ENCODE measurements at places on chromosomes 1 and 21.

GRCh38 chr1:182041615-182042014 lies 19.9 kb downstream of the ZNF648 start:
- no peak for DNase-seq

DNA sequence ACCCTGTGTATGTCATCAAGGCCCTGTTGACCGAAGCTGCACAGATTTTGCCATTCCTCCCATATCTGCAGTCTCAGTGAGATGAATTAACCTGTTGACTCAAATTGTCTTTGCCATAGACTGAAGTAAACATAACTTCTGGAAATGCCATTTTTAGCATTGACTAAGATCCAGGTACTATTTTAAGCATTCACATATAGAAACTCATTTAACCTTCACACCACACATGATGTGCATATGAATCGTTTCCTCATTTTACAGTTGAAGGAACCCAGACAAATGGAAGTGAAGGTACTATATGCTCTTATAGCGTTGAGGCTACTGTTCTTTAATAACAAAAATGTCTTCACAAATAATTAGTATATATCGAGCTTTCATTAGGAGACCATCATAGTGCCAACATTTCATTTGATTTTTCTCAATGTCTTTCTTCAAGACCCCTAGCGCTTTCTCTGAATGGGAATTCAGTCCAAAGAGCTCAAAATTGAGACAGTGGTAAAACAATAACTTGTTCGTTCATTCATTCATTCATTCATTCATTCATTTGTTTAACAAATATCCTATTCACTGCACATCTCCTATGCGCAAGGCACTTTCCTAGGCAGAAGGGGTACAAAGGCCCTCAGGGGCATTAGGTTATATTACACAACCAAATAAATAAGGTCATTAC lies 444.7 kb downstream of the ADGRL2 start:
- no peak for DNase-seq

- DNase-seq, result no peak
These were observed 83.3 kb downstream of the LACTBL1 start for GRCh38 chr1:22889213-22889827.

- no peak for DNase-seq
These were observed 38.3 kb upstream of the NEXN start for GRCh38 chr1:77850082-77850481.

DNA sequence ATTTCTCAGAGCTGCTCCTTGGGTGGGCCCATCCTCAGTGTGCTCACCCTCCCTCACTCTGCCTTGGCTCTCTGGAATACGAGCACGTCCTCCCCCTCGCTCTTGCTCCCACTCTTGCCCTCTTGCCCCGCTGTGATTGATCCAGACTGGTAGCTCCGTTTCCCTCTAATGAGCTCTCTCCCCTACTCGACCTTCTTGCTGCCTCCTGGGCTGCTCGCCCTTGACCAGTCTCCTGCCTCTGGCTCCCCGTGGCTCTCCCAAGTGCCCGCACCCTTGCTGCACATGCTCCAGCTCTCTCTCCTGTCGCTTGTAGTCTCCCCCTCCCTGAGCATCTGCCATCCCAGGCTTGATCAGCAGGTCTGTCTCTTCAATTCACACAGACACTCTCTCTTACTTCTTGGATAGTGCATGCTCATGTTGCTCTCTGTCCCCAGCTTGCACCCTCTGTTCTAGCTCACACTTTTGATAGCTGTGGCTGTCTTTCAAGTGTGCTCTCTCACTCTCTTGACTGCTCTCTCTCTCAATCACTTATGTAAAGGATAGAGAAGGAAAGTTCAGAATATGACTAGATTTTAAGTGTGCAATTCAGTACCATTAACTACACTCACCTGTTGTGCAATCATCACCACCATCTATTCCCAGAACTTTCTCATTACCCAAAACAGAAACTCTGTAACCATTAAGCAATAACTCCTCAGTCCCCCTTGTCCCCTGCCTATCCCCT lies 51.1 kb downstream of the PHC2 start:
- DNase-seq, result no peak

GRCh38 chr1:53295726-53296116 lies 32.1 kb downstream of the LRP8 start:
- DNase-seq, result no peak

- no peak for DNase-seq
These were observed 977 bp downstream of the TRAF3IP3 start for GRCh38 chr1:209756615-209757445.

DNA sequence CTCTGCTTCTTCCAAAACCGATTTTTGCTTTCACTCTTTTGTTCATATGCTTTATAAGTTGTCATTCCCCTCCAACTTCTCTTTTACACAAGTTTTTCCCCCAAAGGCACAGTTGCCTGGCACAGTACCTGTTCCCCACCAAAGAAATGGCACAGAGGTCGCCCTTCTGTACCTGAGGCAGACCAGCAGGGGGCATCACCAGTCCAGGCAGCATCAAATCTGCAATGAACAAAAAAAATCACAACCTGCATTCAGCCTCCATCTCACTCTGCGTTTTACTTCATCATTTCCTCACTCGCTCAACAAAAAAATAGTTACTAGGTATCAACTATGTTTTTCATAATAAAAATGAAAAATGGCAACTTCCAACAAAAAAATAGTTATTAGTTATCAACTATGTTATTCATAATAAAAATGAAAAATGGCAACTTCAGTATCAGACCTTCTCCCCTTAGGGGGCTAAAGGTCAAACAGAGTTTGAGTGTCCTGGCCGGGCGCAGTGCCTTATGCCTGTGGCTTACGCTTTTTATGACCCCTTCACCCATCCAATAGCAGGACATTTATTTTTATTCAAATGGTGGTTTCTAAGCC lies 4.1 kb downstream of the EIF2D start:
- peak; percentile 46 for DNase-seq

GRCh38 chr1:20551945-20552727 lies at the start of gene FAM43B:
TSS of gene FAM43B (plus strand) at chr1:20552573. CDS start at chr1:20552974, 401 bp downstream.
- no peak for DNase-seq

GRCh38 chr1:97621955-97622354 lies 298.9 kb downstream of the DPYD start:
- no peak for DNase-seq

GRCh38 chr1:225750420-225750819 lies 27.2 kb upstream of the SRP9 start:
- no peak for DNase-seq

DNA sequence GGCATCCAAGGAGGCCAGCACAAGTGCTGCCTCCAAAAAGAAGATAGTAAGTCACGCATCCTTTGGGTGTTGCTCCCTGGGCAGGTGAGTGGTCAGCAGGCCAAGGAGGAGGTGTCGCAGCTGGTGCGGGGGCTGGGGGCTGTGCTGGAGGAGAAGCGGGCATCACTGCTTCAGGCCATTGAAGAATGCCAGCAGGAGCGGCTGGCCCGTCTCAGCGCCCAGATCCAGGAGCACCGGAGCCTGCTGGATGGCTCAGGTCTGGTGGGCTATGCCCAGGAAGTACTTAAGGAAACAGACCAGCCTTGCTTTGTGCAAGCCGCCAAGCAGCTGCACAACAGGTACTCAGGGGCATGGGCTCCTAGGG lies 4.3 kb downstream of the TRIM46 start:
- DNase-seq, result no peak

DNA sequence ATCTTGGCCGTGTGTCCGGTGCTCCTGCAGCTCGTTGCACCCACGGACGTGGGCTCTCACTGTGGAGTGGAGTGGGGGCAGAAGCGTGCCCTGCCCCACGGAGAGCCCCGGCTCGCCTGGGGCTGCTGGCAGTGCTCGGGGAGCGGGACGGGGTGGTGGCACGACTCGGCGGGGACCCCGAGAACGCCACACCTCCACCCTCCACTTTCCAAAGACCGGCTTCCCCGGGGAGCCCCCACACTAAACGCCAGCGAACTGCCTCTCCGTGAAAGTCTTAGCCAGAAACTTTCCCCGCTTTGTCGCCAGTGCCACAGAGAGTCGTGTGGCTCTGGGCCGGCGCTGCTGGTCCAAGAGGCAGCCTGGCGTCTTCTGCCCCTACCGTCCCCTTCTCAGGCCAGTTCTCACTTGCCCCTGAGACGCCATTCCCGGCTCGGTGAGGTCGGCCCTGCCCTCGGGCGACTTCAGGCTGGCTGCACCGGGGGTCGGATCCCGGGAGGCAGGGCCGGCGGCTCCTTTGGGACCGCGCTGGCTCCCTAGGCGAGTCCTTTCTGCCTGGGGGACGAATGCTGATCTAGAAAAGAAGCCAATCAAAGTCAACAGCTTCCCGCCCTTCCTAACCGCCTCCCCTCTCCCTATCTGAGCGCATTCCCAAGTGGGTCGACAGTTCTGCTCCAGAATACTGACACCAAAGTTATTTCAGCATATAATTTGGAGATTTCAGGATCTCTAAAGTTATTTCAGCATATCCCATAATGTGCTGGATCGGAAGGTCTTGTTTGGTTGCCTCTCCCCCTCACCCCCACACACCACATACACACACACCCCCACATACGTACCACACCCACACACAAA lies 2.6 kb upstream of the SAMD13 start:
- peak; percentile 37 for DNase-seq

DNA sequence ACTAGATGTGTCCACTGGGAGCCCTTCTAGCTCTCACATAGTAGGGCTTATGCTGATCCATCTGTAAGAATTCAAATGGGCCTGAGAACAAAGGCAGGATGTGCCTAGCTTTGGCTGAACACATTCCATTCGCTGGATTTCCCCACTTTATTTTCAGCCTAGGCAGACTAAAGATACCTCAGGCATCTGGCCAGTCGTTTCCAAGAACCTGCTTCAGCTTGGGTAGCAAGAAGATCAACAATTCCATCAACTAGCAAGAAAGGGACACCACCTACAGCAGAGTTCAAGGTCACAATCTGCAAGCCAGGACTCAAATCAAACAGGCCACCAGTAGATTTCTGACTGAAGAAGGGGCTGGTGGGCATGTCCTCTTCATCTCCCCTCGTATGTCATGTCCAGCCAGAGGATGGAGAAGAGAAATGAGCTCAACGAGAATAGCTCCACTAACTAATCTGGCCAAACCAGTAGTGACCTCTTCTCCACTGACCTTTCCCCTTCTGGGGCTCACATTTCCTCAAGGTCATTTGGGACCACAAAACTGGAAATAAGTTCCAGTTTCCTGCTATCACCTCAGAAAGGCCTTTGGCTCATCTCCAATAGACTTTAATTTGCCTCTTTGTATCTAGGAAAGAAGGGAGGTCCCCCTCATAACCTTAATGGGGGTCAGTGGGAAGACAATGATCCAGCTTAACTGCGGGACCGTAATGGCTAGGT lies 14.2 kb downstream of the TXNIP start:
- DNase-seq, result no peak

DNA sequence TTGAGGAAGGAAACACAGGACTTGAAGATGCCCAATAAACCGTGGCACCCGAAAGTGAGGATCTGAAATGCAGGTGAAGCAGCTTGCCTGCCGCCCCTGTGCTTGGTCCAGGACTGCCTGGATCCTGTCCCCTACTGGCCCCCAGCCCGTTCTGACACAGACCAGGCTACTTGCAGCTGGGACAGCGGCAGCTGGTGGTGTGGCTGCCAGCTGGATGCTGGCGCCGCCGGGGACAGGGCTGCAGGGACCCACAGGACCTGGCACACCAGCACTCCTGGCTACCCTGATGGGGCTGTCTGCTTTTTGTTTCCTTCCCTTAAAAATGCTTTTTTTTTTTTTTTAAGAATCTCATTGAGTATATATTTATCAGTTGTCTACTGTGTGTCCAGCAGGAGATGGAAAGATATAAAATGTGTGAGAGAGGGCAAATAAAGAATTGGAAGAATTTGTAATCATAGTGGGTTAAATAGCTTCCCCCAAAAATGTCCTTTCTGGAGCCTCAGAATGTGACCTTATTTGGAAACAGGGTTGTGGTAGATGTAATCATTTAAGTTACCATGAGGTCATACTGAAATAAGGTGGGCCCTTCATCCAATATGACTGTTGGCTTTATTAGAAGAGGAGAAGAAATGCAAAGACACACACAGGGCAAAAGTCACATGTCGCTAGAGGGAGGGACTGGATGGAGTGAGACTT lies 165.6 kb downstream of the DSCAM start:
- no peak for DNase-seq

- no peak for DNase-seq
These were observed 413.0 kb upstream of the ESRRG start for GRCh38 chr1:217135987-217136894.

DNA sequence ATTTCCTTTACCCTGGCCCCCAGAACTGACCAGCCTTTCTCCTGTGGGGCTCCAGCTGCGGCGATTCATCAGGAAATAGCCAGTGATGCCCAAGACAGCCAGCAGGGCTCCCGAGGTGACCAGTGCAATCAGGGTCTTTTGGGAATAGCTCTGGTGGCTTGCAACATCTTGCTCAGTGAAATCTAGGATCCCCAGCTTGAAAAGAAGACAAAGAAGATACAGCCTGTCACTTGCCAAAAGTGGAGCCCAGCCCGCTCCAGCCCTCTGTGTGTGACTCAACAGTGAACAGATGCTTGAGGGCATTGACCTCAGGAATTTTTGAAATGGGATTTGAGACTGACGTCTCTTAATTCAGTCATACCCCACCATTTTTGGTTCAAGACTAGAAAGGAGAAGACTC lies 22.3 kb downstream of the CD34 start:
- no peak for DNase-seq

DNA sequence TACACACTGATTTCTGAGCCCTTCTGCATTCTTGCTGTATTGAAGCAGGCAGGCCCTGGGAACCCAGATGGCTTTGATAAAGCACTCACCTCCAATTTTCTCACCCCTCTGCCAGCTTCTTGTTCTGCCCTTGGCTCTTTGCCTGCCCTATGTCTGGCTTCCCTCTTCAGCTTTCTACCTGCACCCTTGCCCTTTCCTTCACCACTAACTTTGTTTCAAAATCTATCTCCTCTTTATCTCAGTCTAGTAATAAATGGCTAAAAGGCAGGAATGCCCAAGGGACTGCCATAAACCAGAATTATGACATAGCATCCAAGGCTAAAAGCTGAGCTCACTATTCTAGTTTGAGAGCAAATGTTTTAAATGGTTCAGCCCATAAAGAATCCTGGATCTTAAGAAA lies 178.7 kb downstream of the TNR start:
- no peak for DNase-seq

DNA sequence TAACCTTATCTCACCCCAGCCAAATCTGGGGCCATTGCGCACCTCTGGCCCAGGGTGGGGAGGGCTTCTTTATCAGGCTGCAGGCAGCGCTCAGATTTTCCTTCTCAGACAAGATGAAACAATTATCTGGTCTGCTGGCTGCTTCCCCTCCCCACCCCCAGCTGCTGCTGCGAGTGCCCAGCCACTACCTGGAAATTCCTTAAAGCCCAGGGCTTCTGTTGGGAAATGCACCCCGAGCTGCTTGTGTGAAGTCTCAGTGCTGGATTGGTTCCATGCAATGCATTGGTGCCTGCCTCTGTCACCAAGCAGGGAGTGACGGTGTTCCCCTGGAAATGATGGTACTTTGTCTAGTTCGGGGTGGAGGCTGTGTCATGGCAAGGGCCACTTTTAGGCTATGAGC lies 18.5 kb upstream of the ACTL8 start:
- DNase-seq, result no peak

GRCh38 chr1:61157468-61157987 lies 75.2 kb downstream of the NFIA start:
- no peak for DNase-seq
